ENCODE measurements at places on chromosomes 12 and 14.

- DNase-seq = no peak
These were observed 90.7 kb upstream of the PTPRR start for GRCh38 chr12:71011261-71011660.

GRCh38 chr12:9606247-9606646, 1.5 kb downstream of the KLRB1 start:
- no peak for DNase-seq

DNA sequence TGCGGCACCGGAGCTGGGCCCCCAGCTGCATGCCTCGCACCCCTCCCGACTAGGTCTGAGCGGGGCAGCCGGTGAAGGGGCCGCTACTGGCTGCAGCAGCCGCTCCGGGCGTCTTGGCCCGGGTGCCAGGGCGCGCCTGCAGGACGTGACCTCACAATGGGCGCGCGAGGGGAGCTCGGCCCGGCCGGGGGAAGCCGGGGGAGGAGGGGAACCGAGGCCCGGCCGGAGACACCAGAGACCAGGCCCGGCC, 353 bp downstream of the BAG5 start:
- DNase-seq = no peak

GRCh38 chr14:96264853-96265252, 8.8 kb downstream of the BDKRB1 start:
- DNase-seq = peak; percentile 39

- no peak for DNase-seq
These were observed 58.7 kb upstream of the PRMT8 start for GRCh38 chr12:3432176-3432742.

DNA sequence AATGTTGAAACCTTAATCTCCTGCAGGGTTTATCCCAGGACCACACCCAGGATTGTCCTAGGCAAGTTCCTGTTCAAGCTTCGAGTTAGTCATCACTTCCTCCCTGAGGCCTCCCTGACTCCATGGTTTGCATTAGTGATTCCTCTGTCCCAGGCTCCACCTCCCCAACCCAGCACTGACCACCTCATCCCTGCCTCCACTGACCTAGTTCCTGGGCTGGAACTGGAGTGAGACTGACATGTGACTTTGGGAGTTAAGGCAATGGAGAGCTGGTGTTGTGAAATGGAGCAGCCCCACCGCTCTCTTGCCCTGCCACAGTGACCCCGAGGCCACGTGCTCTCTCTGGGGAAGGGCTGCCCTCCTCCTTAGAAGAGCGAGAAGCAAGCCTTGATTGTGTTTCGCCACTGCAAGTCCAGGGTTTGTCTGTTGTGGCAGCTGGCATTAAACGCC, 15.8 kb upstream of the DTX1 start:
- DNase-seq = no peak

GRCh38 chr12:62396750-62397149, 69.9 kb upstream of the MON2 start:
- DNase-seq = no peak

GRCh38 chr12:106015646-106016045, 123.1 kb downstream of the NUAK1 start:
- DNase-seq = no peak

- no peak for DNase-seq
These were observed 307.5 kb downstream of the EMP1 start for GRCh38 chr12:13504074-13504473.

GRCh38 chr12:26704214-26704613, 128.8 kb downstream of the ITPR2 start:
- DNase-seq = no peak

DNA sequence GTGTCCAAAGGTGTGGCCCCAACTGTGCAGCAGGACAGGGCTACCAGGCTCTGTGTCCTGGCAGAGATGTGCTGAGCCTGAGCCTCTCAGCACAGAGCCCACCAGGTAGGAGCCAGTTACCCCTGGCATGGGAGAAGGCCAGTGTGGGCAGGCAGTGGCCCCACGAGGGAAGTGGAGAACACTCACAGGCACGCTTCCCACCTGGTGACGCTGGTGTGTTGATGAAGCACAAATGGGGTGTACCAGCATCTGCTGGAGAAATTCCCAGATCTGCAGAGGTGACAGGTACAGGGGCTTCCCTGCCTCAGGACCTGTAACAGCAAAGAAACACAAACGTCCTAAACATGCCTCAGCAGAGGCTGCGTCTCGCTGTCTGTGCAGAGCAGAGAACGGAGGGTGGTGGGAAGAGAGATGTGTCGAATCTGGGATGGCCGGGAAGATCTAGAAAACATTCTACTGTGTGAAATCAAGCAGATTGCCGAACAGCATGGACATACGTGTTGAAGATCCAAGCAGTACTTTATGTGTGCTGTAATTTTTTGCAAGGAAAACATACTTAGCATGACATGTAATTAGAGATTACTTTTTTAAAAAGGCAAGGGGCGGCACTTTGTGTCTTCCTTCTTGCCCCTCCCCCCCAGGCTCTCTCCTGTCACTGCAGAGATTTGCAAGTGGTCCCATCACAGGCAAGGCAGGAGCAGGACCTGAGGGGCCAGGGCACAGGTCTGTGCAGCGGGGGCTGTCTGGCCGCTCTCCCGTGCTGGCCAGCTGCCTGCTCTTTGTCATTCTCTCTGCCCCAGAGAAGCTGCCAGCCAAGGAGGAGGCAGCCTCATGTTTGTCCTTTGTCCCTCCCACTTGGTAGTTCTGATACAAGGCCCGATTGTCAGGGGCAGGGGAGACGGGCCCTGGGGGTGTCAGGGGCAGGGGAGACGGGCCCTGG, 17.3 kb downstream of the HIP1R start:
- DNase-seq = peak; percentile 37

- DNase-seq = no peak
These were observed 132.1 kb downstream of the SLC5A8 start for GRCh38 chr12:101077791-101078528.

DNA sequence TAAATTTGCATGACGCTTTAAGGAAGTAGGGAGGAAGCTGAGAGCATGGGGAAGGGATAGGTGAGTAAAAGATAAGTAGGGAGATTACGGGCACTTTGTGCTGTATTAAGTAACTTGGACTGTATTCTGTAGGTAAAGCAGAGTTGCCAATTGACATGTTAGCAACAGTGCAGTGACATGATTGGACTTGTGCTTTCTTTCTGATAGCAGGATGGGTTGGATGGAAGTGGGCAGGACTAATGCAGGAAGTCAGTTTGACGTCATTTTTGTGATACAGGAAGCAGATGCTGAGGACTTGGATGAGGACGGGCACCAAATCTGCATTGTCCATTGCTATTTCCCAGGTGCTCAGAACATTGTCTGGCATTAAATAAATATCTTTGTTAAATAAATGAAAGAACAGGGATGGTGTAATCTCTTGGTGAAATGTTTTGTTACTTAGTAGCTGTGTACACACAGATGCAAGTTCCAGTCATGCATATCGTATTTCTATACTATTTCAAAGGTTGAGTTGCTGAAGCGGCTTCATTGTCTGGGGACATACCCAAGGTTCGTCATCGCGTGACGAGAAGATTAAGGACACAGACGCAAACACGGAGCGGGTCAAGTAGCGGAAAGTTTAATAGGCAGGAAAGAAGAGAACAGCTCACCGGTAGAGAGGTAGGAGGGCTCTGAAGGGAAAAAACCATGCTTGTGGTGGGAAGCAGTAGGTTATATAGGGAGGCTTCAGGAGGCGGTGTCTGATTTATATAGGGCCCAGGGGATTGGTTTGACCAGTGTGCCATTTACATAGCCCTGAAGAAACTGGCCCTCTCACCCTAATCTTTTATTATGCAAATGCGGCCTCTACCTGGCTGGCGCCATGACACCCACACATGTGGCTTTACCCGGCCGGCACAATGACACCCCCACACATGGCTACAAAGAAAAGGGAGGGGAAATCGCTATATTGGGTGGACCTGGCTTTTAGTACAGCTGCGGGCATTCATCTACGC, 30.7 kb downstream of the GUCY2C start:
- no peak for DNase-seq

- no peak for DNase-seq
These were observed 139.3 kb upstream of the LMNTD1 start for GRCh38 chr12:25692115-25693035.

DNA sequence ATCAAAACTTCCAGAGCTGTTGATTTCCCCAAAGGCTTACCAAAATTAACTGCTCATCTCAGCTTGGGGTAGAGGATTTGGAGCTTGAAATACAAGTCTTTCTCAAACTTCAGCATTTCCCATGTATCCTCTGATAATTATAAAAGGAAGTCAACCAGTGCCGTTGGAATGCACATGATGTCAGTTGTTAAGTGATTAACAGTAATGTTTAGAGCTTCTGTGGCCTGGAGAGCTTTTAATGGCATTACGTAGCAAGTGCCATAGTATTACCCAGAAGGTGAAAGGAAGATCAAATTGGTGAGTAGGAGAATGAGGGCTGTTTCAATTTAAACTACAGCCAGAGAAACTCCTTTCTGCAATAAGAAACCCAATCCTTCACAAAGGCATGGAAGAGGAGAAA, 62.5 kb upstream of the PTPRR start:
- no peak for DNase-seq

- no peak for DNase-seq
These were observed 135.3 kb downstream of the NTF3 start for GRCh38 chr12:5567016-5567725.

GRCh38 chr14:22664261-22664660, 20.1 kb upstream of the OR6J1 start:
- no peak for DNase-seq

DNA sequence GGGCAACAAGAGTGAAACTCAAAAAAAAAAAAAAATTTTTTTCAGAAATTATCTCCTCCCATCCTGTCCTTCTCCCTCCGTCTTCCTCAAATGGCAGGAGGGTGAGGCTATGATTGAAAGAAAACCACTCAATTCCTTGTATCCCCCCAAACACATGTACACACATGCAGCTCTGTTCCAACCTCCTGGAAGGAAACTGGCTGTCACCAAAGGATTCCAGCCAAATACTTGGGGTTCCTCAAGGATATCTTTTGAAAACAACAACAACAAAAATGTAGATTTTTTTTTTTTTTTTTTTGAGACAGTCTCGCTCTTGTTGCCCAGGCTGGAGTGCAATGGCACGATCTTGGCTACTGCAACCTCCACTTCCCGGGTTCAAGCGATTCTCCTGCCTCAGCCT, 46.8 kb upstream of the VASH1 start:
- no peak for DNase-seq

- DNase-seq = no peak
These were observed 32.7 kb downstream of the CCDC92 start for GRCh38 chr12:123939716-123940626.

DNA sequence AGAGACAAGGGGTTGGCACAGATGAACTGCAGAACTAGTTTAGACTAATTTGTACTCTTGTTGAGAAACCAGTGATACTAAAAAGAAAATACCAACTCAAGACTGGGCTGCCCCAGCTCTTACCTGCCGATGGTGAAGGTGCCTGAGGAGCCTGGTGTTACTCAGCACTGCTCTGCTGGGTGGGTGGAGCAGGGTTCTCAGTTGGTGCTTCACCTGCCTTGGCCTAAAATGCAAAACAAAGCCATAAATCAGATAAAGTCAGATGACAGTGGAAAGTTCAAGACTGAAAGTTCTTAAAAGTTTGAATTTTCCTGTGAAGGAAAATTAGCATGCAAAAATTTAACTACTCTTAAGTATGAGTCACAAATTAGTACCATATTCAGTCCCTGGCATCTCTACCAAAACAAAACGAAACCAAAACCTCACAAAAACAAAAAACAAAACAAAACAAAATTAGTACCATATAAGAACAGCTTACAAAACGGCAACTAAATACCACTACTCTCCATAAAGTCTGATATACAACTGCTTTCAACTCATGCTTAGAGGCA, 21.9 kb downstream of the YBX3 start:
- no peak for DNase-seq

DNA sequence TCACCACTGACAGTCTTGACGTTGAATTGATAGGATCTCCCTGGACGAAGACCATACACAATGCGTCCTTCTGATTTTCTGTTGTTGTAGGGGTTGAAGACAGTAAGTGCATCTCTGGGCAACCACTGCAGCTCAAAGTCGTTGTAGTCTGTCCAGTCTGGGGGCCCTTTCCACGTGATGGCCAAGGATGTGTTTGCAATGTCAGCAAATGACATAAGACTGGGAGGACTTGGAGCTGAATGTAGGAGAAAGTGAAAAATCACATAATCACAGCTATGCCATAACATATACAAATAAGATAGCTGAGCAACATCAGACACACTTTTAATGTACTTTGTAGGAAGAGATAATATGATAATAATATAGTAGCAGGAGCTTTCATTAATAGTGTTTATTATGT, 77.8 kb downstream of the PTPRB start:
- DNase-seq = no peak

DNA sequence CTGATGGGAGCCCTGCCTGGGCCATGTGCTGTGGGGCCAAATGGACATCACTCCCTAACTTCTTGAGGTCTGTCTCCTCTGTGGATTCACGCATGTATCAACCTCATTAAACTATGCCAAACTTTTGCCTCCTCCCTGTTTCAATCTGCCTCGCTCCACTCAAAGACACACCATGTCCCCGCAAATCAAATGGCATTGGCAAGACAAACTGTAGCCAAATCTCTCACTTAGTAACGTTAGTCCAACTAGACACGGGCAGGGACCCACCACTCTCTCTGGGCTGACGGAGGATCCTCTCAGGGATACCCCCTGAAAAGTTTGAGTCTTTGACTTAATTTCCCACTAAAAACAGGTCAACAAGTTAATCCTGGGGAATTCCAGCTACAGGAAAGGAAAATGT, 8.0 kb downstream of the ZBTB39 start:
- no peak for DNase-seq

DNA sequence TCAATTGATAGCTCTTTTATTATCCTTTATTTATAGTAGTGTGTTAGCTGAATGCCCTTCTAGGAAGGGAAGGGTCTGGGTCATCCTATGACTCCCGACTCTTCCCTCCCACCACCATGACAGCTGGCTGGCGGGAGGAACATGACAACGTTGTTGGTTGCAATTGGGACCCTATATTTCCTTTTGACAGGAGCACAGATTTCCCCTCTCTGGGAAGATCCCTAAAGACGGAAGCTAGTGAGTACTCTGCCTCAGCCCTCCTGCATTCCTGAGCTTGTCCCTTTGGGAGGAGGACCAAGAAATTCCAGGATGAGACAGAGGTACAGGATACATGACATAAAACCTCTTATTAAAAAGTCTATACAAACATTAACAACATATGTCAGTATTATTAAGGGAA, 485.4 kb downstream of the NAV3 start:
- DNase-seq = no peak

- no peak for DNase-seq
These were observed 236.5 kb downstream of the FOXN3 start for GRCh38 chr14:89180546-89180945.

DNA sequence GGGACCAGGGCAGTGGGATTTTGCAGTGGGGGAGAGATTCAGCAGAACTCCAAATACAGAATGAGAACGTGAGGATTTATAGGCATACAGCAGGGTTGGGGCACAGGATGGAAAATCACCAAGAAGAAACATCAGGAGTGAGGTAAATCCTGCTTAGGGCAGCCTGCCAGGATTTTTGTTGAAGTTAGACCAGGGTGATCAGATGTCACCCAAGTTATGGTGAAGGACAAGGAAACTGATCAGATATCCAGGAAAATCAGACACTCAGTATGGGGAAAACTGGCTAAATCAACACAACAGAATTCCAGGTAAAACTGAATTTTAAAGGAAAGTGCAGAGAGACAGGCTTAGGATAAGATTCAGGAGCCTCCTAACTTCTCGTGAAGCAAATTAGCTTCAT, 682.4 kb downstream of the TMEM121 start:
- DNase-seq = no peak

Measured in NCI-H446 (cell line).